ENCODE measurements at places on chromosomes 7 and 10.
A peak's percentile ranks its signal among the peaks of the same experiment; 100 is the strongest.

GRCh38 chr7:23544913-23545354, 13.2 kb upstream of the TRA2A start:
- DNase-seq, result no peak

GRCh38 chr7:70660819-70661191, 471.1 kb upstream of the GALNT17 start:
- no peak for DNase-seq

DNA sequence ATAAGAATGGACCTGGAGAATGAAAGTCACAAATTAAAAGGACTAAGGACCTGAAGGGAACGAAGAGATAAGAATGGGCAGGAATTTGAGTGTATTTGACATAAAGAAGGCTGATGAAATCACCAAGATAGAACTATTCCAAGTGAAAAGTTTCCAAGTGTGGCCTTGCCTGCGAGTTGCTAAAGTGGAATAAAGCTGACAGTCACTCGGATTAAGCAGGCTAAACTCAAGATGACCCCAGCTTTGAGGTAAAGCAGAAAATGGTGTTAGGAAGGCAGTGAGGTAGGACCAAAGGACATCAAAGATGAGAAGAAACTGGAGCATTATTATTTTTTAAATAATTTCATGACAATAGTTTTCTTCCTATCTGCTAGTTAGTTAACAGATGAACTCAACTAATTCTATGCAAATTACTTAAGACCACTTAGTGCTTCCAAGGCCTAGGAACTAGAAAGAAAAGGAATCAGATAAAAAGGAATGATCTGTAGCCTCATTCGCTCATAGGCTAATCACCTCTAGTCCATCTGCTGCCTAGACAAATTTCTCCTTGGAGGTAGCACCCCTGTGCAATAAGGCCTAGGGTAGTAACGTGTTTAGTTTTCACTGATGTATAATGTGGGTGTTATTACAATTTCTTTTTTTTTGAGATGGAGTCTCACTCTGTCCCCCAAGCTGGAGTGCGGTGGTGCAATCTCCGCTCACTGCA, 34.5 kb downstream of the EZH2 start:
- no peak for DNase-seq

- DNase-seq, result no peak
These were observed 10.4 kb downstream of the CHST3 start for GRCh38 chr10:71974489-71975021.

DNA sequence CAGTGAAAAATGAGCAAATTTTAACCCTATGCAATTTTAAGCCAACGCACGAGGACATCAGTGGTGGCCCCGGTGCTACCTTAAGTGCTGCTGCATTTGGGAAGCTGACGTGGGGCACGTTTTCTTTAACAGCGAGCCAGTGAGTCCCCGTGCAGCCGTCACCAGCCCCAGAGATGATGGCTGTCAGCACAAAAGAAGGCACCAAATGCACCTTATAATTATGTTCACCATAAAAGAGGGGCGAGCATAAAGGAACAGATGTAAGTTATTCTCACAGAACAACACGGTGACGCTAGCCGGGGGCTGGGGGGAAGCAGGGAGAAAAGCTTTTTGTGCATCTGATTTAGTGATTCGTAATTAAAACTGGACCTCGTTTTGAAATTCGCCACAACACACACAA, 260.1 kb downstream of the DNAJB6 start:
- no peak for DNase-seq

DNA sequence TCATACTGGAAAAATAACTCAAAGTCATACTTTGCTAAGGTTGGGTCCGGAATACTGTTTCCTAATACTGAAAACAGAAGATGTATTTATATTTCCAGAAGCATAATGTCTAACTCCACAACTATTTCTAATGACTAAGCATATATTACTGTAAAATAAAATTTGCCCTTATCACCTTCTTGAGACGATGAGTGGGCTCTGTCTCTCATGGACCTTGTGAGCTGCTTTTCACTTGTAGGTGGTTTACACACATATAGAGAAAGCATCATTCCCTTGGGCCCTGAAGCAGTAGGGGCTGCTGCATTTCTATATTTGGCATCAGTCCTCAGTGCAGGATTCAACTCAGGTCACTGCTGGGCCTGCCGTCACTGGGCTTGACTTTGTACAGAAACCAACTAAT, 10.7 kb upstream of the FAM13C start:
- no peak for DNase-seq

DNA sequence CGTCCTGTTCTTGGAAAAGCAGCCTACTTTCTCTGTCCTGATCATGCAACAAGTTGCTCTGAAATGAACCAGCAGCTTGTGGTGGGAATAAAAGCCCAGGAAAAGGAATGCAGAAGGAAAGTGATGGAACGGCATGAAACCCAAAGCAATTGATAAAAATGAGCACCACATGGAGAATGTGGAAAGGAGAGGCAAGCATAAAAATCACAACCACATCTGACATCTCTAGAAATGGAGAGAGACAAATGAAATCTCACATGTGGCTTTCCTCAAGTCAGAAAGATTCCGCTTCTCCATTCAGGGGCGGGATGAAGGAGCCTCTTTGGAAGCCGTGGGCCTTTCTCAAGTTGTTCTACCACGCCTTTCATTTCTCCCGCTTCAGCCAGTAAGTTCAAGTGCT, 631.7 kb upstream of the GALNT17 start:
- DNase-seq, result no peak

DNA sequence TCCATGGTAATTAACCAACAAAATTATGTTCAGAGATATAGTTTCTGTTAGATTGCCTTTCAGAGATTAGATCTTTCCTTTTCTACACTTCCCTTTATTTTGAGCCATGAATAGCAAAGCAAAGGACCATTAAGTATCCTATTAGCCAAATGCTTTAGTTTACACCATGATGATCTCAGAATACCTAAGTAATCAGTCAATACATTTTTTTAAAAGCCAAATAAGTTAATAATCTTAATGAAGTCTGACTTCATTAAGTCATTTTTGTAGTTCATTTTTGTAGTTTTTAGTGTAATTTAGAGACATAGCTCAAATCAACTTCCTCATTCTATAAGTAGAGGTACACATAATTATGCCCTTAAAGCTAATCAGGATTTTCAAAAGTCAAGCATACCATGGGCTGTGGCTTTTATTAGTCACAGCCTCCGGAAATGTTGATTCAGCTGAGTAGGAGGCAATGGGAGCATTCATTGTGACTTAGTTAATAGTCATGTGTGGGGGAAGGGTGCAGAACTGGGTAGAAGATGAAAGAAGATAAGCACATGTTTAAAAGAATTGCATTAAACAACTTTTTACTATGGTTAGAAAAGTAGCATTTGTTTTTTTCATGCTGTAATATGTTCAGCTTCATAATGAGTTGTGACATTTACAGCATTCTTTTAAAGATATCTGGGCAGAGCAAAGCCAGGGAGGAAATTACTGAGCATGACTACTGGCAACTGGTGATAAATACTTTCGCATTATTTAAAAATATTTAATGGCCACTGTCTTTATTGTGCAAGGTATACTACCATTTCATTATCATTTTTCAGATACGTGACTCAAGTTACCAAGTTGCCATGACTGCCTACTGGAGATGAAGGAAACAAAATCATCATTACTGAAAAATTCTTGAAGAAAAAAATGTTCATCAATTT, 57.3 kb upstream of the CCDC71L start:
- DNase-seq, result peak; percentile 7

- no peak for DNase-seq
These were observed 98.7 kb upstream of the ZNF438 start for GRCh38 chr10:31130406-31130805.

DNA sequence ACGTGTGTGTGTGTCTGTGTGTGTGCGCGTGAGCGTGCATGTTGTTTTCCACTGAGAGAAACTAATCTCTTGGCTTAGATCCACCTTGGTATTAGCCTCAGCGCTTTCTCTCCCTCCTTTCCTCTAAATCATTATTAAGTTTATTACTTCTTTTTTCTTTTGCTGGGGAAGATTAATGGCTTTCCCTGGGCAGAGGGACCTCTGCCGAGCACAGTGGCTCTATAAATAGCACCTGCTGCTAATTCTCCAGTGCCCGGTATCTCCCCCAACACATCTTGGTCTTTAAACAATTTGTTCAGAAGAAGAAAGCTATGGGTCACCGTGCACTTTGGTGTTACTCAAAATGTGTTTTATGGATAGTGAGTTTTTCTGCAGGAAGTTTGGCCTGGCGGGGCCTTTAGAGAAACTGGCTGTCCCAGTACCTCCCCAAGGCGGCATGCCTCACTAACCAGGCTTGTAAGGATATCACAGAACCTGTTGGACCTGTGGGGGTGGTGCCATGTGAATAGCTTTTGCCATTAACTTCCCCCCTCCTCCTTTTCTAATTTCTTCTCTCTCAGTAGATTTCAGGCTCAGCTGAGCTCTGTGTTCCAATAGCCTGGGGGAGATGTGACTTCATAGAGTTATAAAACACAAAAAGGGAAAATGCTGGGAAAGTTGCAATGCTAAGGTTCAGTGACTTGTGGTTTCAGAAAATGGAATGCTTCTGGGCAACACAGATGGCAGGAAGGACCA, 70.1 kb upstream of the RAB11FIP2 start:
- no peak for DNase-seq

GRCh38 chr10:13072339-13072738, 27.6 kb upstream of the OPTN start:
- DNase-seq, result no peak

DNA sequence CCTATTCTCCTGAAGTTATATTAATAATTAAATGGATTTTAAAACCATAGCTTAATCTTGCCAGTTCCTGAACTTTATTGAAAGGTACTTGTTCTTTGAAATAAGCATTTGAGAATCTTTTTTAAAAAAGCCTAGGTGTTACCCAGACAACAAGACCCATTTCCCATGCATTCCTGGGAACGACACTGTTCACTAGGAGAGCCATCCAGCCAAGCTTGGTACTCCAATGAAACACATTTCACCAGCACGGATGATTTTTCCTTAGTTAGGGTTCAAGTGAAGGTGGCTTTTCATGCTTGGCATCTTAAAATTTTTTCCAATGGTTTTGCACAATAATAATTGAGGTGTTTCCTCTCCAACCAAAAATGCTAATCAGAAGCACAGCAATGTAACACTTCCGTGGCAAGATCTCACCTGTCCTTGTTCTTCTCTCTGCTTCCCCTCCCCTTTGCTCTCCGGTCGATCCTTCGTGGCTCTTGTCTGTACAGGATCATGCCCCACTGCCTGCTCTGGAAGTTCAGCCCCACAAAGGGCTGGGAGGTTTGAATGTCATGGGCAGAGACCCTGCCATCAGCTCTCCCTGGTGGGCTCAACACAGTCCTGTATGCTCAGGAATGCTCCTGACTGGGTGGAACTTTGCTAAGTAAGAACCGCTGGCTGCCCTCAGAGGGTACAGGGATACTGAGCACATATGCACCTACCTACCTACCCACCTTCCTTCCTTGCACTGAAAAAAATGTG, 69.7 kb upstream of the AQP1 start:
- DNase-seq, result no peak

GRCh38 chr7:75809396-75809795, 4.2 kb downstream of the CCL24 start:
- DNase-seq, result no peak

- no peak for DNase-seq
These were observed 189.5 kb downstream of the ZNF438 start for GRCh38 chr10:30842185-30842584.

DNA sequence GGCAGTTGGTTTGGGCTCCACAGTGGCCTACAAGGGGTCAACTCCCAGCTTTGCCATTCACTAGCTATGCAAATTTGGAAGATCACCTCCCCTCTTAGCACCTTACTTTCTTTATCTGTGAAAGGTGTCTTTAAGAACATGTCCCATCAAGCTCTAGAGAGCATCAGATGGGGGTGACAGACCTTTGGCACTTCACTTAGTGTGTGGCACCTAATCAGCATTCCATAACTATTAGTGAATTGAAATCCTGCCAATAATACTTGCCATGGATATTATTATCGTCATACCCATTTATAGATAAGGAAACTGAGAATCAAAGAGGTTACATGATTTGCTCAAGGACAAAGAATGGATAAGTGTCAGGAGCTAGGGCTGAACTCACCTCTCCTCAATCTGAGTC, 51.9 kb downstream of the PLPP4 start:
- DNase-seq, result no peak

- DNase-seq, result no peak
These were observed 4.1 kb downstream of the ABLIM1 start for GRCh38 chr10:114653926-114654325.

DNA sequence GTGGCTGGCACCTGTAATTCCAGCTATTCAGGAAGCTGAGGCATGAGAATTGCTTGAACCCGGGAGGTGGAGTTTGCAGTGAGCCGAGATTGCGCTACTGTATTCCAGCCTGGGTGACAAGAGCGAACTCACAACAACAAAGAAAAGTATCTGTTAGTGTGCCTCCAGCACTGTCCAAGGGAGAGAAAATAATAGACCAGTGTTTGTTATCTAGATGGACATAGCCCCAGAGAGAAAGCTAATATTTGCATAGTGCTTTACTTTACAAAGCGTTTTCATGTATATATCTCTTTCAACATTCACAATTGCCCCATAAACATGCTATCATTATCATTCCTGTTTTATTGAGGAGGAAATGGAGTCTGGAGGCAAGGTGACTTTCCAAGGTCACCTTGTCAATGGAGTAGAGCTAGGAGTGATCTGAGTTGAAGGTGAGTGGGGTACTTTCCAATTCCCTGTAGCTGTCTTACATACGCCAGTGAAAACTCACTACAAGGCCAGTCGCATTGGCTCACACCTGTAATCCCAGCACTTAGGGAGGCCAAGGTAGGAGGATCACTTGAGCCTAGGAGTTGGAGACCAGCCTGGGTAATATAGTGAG, 49.7 kb upstream of the KIF5B start:
- DNase-seq, result no peak

DNA sequence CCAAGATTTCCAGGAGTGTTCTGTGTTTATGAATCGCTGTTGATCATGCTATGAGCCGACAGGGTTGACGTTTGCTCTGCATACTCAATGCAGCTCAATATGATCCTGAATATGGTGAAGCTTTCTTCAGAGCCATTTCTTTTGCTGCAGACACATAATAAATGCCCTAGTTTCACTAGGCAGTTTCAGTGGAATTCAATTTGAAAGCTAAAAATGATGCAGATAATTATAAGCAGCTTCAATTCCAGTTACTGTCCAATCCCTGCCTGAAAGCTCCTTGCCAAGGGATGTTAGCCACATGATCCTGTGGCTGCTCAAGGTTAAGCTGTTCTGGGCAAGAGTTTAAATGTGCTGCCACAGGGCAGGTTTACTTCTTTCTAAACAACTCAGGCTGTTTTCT, 805.6 kb downstream of the NRG3 start:
- DNase-seq, result no peak

GRCh38 chr10:11756766-11757315, 14.7 kb downstream of the ECHDC3 start:
- DNase-seq, result no peak

DNA sequence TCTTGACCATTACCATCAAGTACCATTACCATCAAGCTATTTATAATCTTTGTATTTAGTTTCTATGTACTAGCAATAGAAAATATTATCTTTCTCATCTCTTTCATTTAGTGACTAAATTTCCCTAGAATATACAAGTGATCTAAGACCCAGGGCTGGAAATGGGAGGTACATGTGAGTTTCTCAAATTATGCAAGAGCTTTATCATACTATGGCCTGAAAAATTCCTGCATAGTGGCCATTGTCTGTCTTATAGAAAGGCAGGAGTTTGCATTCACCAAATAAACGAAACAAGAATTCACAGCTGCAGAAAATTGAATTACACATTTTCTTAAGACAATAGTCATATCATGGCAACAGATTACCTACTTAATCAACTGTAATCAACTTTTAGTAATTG, 50.7 kb upstream of the HDAC9 start:
- no peak for DNase-seq

GRCh38 chr7:142104550-142105527, 6.7 kb upstream of the MGAM2 start:
- no peak for DNase-seq

All from activated naive CD4-positive, alpha-beta T cell (primary cell).